ENCODE measurements at places on chromosomes 4 and X.

GRCh38 chr4:121454251-121454979 is 73.6 kb upstream of the QRFPR start:
- no peak for DNase-seq

DNA sequence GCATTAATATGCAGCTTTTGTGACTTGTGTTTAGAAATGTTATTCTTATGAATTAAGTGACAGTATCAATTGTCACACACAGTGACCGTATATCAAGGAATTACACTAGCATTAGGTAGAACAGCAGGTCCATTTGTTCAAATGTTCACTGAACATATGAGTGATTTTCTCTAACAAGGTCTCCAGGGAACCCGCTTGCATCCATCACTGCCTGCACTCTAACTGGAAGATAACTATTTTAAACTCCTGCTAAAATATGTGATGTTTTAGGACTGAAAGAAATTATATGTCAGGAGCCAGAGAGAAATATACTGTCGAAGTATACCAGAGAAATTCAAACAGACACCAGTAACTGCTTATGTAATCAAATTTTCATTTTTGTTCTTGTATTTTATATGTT is 1395.7 kb downstream of the PCDH18 start:
- no peak for DNase-seq

GRCh38 chr4:18321956-18322530 is 300.5 kb upstream of the LCORL start:
- DNase-seq: no peak

DNA sequence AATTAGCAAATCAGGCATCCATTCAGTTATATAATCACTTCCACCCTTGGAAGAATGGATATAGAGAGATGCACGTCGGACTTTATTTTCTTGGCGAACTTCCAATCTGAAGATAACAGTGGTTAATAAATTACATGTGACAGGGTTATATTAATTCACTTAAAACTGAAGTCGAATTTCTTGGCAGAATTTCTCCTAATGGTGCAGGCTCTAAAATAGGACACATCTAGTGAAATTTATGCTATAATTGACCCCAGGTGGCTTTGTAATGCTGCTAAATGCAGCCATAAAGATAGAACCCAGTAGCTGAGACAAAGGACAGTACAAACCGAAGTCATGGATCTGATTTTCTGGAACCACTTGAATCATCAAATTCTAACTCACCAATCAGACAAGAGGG is 20.8 kb upstream of the SLC10A4 start:
- no peak for DNase-seq

DNA sequence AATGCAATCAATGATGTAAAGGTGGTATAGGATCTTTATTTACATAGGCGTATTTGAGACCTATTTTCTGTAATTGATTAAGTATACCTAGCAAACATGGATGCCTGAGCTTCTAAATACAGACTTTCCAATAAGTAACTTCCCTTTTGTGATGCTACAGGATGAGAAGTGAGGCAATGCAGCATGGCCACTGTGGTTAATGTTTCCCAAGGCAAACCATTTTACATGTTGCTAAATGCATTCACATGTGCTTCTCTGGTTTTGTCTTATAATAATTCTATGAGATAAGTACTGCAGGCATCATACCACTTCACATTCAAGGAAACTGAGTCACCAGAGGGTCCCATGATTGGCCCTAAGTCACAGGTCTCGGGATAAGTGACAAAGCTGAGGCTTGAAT is 35.7 kb upstream of the NKX3-2 start:
- no peak for DNase-seq

GRCh38 chr4:61596606-61597340 is 396.6 kb downstream of the ADGRL3 start:
- DNase-seq: no peak

DNA sequence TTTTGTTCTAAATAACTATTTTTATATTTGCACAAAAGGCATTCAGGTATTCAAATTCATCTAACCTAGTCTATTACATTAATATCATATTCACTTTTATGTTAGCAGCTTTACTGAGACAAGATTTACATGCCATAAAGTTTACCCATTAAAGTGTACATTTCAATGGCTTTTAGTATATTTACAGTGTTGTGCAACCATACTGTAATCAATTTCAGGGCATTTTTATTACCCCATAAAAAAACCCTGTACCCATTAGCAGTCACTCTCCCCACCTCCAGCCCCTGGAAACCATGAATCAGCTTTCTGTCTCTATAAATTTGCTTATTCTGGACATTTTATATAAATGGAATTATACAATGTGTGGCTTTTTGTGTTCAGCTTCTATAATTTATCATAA is 95.9 kb upstream of the IL1RAPL1 start:
- DNase-seq: no peak

All from stimulated activated CD4-positive, alpha-beta T cell treated with anti-CD3 and anti-CD28 coated beads, Interleukin-1b, Interleukin-23, amount 100 ng/mL, for 1 hour (primary cell).